ENCODE measurements at places on chromosomes 7 and 10.

- DNase-seq, result no peak
Observed at GRCh38 chr7:127021019-127021738, 231.6 kb downstream of the GRM8 start.

DNA sequence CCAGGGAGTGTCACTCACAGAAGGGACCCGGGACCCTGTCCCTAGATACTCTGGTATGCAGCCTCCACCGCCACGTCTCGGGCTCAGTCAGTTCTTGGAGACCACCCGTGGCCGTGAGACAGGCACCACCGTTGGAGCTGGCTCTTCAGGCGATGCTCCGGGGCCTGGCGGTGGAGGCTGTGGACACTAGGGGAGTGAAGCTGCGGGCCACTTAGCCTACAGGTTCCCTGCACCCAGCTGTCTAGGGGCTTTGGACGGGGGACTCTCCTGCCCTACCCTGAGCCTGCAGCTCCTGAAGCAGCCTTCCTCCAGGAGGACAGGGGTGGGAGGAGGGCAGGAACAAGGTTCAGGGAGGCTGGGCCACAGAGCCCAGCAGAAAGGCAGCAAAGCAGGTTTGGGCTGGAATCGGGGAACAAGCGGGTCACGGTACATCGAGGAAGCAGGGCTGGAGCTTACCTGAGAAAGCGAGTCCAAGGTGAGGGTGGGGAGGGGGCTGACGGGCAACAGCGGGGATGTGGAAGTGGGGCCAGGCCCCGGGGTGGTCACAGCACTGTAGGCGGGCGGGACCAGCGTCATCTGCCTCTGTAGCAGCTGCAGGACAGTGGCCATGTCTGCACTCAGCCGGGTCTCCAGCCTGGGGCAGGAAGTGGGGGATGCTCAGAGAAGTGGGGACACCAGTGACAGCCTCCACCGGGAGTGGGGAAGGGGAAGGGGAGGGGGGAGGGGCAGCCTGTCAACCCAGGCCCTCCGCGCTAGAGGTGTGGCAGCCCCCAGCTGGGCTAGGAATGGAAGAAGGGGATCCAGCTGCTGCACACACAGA lies 31.5 kb downstream of the KCNH2 start:
- no peak for DNase-seq

DNA sequence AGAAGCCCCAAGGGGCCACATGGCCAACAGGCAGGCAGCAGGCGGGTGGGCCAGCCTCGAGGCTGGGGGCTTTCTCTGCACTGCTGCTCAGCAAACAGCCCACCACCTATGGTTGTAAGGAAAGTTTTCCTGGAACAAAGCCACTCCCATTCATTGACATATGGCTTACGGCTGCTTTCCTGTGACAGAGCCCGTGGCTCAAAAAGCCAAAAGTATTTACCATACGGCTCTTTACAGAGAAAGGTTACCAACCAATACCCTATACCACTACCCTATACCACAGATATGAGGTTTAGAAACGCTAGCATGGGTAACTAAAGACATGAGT lies 152.7 kb downstream of the MAD1L1 start:
- DNase-seq, result no peak

DNA sequence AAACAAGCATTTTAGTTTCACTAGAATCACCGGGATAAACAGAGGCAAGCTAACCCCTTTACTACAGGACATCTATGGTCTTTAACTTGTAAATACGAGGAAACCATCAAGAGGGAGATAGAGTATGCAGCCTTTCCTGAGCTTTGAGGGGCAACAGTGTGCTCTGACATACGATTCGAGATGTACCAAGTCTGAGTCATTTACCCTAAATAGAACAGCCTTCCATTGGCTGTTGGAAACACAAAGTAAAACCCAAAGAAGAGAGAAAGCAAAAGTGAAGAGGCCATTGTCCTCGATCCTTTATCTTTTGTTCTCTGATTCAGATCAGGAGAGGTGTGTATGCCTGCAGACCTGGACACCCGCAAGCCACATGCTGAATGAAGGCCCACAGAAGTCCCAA lies 289.5 kb downstream of the KCNMA1 start:
- no peak for DNase-seq
